Omental fat pad (tissue), 4 donors: ENCODE measurements at places on chromosomes 11 and 22. TPM values are rescaled to one million over a fixed set of nuclear protein-coding genes. Genes with fewer than 3 reads are reported as not detected.

LARGE1 gene
- 24.7 TPM for total RNA-seq

MS4A4E gene
- total RNA-seq: 5.6 TPM

CLMP gene
- 182 TPM for total RNA-seq

PNPLA5 gene
- not detected for total RNA-seq

EHF gene
- not detected for total RNA-seq

CCDC157 gene
- total RNA-seq: 2.7 TPM

CEP126 gene
- total RNA-seq: 2.0 TPM

CASP5 gene
- not detected for total RNA-seq

BAD gene
- total RNA-seq: 68.4 TPM

GLYAT gene
- total RNA-seq: 3.5 TPM
